ENCODE measurements at places on chromosomes 5 and 9.

DNA sequence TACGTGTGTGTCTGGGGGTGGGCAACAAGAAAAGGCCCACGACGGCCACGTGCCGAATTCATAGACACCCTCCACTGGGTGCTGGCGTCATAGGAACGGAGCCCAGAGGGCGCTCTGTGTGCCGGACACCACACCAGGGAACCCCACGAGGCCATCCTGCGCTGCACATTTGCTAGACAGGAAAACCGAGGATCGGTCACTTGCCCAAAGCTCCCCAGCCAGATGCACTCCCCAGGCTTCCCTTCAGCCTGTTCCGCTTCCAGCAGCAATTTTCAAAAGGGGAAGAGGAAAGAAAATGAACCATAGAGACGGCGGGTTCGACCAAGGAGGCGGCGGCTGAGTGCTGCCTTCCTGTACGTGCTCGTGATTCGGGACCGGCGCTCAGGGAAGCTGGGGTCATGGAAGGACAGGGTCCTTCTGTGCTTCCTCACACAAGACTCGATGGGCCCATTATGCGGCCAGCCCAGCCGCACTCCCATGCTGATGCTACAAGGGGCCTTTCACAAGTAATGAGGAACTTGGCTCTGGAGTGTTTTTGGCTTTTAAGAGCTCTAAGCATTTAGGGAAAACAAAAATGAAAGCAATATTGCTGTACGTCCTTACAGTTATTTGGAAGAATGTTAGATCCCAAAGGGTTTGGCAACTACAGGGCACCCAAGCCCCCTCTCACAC, 124.6 kb upstream of the SARDH start:
- DNase-seq: no peak

DNA sequence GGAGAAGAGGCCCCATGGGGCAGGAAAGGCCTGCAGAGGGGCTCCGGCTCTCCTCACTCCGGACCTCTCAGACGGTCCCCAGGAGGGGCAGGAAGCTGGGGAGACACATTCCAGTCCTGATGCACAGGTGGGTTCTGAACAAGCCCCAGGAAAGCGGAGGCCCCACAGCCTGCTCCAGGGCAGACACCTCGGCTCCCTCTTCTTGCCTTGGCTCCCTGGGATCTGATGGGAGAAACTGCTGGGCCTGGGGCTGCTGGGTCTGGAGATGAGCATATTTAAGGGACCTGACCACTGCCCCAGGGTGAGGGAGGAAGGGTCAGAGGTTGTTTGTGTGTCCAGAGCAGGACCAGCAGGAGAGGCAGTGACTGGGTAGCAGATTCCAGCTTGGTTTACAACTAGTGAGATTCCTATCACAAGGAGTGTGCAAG, 1.2 kb downstream of the CORO2A start:
- DNase-seq: no peak

DNA sequence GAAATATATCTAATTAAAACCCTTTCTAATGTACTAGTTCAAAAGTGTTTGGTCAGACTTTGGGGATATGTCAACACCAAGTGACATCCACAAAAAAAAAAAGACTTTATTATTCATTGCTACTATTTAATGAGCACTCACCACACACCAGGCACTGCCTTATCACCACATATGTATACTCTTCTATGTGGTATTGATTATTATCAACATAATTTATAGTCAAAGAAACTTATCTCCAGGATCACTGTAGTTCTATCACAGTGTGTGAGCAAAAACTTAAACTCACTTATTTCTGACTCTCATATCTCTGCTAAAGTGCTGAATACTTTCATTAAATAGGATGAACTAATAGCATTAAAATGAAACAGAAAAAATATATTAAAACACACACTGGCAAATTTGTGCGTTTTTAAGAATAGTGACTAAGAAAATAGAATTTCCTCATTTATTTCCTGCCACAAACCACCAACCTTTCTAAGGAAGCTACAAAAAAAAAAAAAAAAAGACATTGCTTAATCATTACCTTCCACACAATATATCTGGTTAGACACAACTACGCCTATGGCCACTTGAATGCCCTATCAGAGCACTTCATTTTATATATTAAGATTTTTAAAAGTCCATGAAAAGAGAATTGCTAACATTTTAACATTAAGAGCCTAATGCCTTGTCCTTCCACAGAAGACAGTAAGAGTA, 12.8 kb downstream of the SLCO4C1 start:
- no peak for DNase-seq

- DNase-seq: no peak
Measured at GRCh38 chr9:123127512-123128075, 94.1 kb downstream of the GPR21 start.

- DNase-seq: no peak
Measured at GRCh38 chr5:36607114-36607571, 737 bp downstream of the SLC1A3 start.

DNA sequence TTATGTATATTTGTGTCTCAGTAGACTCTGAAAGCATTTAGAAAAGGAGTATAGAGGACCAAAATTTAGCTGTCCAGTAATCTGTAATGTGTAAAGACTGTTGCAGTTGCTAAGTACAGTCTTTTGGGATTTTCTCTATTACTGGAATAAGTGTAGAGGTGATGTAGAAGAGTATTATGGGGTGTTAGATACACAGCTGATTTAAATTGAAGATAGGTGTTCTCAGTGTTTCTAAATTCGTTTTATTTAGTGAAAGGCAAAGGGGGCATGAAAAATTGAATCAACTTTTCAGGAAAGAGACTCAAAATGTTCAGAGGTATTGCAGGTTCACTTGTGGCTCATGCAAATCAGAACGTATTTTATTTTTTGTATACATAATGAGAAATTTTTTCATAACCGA, 13.6 kb downstream of the SMAD5 start:
- DNase-seq: no peak

GRCh38 chr5:36734422-36734821, 128.0 kb downstream of the SLC1A3 start:
- DNase-seq: no peak

DNA sequence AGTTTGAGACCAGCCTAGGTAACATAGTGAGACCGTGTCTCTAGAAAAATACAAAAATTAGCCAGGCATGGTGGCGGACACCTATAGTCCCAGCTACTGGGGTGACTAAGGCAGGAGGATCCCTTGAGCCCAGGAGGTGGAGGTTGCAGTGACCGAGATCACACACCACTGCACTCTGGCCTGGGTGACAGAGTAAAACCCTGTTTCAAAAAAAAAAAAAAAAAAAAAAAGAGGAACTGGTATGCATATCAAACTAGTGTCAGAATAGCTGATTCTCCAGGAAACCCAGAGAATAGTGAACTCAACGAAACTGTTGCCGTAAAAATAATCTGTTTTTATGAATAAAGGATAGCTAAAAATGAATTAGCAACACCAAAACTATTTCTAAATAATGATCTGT, 126.6 kb upstream of the BASP1 start:
- DNase-seq: no peak

GRCh38 chr5:81854915-81855314, 104.0 kb upstream of the SSBP2 start:
- DNase-seq: no peak

Data from fibroblast of skin of left quadriceps (primary cell).